ENCODE measurements at places on chromosomes 12 and 14. TPM values are rescaled to one million over a fixed set of nuclear protein-coding genes. Genes with fewer than 3 reads are reported as not detected.

- no peak for DNase-seq
- H3K4me1 ChIP-seq, result no peaks in the 10 kb centered on the region
- no peak overlapping the region for H3K4me3 ChIP-seq
- no peak overlapping the region for H3K27ac ChIP-seq
- no peaks in the 10 kb centered on the region for H3K27me3 ChIP-seq
These were observed 256.6 kb upstream of the FOXN3 start for GRCh38 chr14:89673512-89674225.

GRCh38 chr12:14836336-14837210 lies 6.8 kb downstream of the ART4 start:
- no peak overlapping the region for H3K27ac ChIP-seq
- no peak for DNase-seq
- no peaks in the 10 kb centered on the region for H3K36me3 ChIP-seq

DNA sequence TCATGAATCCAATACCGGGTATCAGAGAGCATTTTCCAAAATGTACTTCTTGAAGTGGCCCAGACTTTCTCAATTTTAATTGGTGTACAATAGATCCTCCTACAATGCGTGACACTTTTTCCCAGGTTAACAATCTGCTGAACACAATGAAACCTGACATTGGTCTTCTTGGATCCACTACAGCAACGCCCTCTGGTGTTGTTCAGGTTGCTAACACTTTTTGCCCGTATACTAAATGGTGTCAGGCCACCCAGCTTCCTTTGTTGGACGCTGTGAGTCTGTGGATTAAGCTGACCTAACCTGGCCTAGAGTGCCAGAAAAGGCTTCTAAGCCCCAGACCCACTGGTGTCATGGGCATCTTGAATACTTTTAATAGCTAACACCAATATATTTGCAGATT lies 89.2 kb downstream of the KCNK10 start:
- peaks cover 3% of the 10 kb centered on the region for H3K27me3 ChIP-seq
- H3K4me1 ChIP-seq, result no peaks in the 10 kb centered on the region
- peak; percentile 2 for DNase-seq
- no peaks in the 10 kb centered on the region for H3K36me3 ChIP-seq
- H3K27ac ChIP-seq, result no peak overlapping the region

DNA sequence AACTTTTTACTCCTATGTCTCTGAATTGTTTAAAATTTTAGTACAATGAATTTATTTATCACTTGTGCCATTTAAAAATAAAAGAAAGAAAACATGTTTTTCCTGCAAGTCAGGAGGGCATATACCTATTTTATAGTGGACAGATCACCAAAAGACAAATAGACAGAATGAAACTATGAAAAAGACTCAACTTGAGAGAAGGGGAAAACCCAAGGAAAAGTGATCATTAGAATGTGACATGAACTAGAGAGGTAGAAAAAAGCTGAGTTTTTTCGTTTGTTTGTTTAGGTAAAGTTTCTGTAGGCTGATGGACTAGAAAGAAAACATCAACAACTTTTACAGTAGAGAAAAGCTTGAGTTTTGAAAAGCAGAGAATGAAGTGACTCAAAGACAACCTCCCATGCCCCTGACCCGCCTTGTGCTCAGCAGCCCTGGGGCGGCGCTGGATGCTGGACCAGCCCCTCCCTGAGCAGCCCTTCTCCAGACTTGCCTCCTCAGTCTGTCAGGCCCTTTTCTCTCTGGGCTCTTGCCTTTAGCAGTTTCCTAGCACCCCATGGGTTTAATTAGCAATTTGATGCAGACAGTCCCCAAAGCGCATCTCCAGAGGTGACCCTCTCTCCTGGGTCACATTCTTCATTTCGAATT lies 95.1 kb upstream of the ARID2 start:
- peaks cover 7% of the 10 kb centered on the region for H3K27me3 ChIP-seq
- H3K36me3 ChIP-seq, result no peaks in the 10 kb centered on the region
- DNase-seq, result no peak
- H3K4me1 ChIP-seq, result no peaks in the 10 kb centered on the region
- no peak overlapping the region for H3K4me3 ChIP-seq
- H3K27ac ChIP-seq, result no peak overlapping the region

GRCh38 chr14:102035914-102036313 lies 50.9 kb downstream of the HSP90AA1 start:
- H3K4me1 ChIP-seq, result no peaks in the 10 kb centered on the region
- H3K4me3 ChIP-seq, result no peak overlapping the region
- DNase-seq, result no peak
- no peaks in the 10 kb centered on the region for H3K27me3 ChIP-seq
- peaks cover 90% of the 10 kb centered on the region for H3K36me3 ChIP-seq

GRCh38 chr14:91048265-91048664 lies 12.2 kb downstream of the RPS6KA5 start:
- H3K36me3 ChIP-seq, result no peaks in the 10 kb centered on the region
- peaks cover 45% of the 10 kb centered on the region for H3K4me1 ChIP-seq
- DNase-seq, result no peak
- no peaks in the 10 kb centered on the region for H3K27me3 ChIP-seq
- no peak overlapping the region for H3K27ac ChIP-seq
- H3K4me3 ChIP-seq, result no peak overlapping the region

- H3K27ac ChIP-seq, result no peak overlapping the region
- H3K36me3 ChIP-seq, result no peaks in the 10 kb centered on the region
- no peak for DNase-seq
- no peaks in the 10 kb centered on the region for H3K27me3 ChIP-seq
These were observed 325.6 kb downstream of the NUAK1 start for GRCh38 chr12:105813201-105813600.

DNA sequence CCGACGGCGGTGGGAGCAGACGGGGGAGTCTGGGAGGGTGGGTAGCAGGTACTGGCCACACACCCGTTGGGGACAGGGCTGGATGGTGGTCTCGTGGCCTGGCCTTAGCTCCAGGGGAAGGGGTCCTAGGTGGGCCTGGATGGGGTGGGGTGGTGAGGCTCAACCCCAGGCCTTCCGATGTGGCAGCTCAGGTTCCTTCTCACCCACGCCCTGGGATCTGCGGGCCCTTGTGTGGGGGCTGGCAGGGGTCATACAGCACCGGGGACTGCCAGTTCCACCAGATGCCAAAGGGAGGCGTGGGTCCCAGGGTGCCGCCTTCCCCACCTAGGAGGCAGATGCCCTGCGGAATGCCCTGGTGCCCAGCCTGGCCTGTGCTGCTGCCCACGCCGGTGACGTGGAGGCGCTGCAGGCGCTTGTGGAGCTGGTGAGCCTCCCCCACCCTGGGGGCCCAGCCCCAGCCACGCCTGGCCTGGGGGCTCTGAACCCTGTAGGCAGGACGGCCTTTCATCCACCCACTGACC lies 21.0 kb downstream of the ASPG start:
- H3K4me1 ChIP-seq, result no peaks in the 10 kb centered on the region
- no peaks in the 10 kb centered on the region for H3K27me3 ChIP-seq
- DNase-seq, result no peak
- no peak overlapping the region for H3K4me3 ChIP-seq
- H3K36me3 ChIP-seq, result no peaks in the 10 kb centered on the region

- no peak overlapping the region for H3K27ac ChIP-seq
- no peak overlapping the region for H3K4me3 ChIP-seq
These were observed 16.1 kb upstream of the CD69 start for GRCh38 chr12:9776781-9777180.

GRCh38 chr12:15274561-15274967 lies 47.7 kb upstream of the PTPRO start:
- H3K4me1 ChIP-seq, result no peaks in the 10 kb centered on the region
- no peak overlapping the region for H3K4me3 ChIP-seq
- H3K27me3 ChIP-seq, result peaks cover 2% of the 10 kb centered on the region

DNA sequence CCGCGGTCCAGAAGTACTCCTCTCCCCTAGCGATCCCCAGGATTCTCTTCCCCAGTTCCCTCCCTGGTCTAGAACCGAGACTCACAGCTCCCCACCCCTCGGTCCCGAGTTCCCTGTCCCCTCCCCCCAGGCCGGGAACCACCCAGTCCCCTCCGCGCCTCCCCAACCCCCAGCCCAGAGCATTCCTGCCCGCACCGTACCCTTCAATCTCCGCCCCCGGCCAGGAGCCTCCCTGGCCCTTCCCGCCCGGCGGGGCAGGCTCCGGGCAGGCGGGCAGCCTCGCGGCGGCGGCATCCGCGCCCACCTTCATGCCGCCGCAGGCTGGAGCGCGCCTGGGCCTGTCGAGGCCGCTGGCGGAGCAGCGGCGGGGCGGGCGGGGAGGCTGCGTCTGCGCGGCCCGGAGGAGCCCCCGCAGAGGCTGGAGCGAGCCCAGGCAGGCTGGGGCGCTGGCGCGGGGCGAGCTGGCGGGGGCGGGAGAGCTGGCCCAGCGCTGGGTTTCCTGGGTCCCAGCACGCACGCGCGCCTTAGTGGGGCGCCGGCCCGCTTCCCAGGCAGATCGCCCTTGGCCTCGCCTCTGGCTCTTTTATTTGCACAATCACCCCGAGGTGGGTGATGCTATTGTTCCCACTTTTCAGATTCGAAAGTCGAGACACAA lies 22.2 kb upstream of the GPR132 start:
- H3K27ac ChIP-seq, result peak overlapping the region; percentile 14
- H3K27me3 ChIP-seq, result no peaks in the 10 kb centered on the region
- H3K4me3 ChIP-seq, result no peak overlapping the region
- DNase-seq, result no peak

DNA sequence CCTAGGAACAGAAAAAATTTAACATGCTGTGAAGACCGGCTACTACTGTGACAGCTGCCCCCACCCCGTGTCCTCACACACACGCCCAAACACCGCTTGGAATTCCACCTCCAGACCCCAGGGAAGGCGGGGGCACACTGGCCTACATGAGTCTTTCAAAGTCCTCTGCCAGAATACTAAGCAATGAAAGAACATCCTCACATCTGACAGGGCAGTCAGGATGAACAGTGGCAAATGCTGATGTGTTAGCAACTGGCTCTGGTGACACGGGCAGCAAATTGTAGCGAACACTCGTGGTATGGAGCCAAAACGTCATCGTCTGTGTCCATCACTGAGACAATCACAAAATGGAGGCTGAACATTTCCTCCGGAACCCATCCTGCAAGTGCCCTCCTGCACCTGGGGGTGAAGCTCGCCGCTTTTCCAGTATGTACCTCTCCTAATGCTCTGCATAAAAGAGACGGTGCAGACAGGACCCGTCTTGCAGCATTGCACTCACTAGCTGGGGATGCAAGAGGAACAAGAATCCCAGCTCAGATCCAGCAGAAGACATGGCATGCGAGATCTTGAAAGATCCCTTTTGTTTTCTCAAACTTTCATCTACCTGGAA lies 94.8 kb downstream of the BCL11B start:
- H3K4me3 ChIP-seq, result no peak overlapping the region
- peaks cover 88% of the 10 kb centered on the region for H3K36me3 ChIP-seq
- H3K27me3 ChIP-seq, result no peaks in the 10 kb centered on the region

DNA sequence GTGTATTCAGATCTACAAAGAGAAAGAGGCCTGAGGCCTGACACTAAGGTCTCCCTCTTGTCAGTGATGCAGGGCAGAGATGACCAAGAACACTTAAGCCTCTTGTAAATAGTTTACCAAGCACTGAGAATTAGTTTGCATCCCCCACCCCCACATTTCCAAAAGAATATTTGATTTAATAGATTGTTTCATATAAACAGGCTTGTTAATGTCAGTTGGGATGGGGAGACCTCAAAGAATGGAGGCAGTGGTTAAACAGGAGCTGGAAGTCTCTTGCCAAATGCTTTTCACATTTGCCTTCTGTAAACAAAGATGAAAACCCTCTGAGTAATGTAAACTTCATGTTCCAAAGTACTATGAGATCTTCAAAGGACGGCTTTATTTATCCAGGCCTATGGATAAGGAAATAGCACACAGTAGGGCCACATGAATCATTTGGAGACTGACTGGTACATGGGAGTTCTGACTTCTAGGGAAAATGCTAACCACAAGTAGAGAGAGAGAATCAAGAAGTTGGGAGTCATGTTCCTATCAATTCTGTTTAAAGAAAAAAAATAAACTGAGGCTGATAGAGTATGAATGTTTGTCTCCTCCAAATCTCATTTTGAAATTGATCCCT lies 234.7 kb downstream of the ANO2 start:
- no peaks in the 10 kb centered on the region for H3K4me1 ChIP-seq
- H3K36me3 ChIP-seq, result no peaks in the 10 kb centered on the region
- H3K27me3 ChIP-seq, result peaks cover 2% of the 10 kb centered on the region
- DNase-seq, result no peak
- H3K27ac ChIP-seq, result no peak overlapping the region

DNA sequence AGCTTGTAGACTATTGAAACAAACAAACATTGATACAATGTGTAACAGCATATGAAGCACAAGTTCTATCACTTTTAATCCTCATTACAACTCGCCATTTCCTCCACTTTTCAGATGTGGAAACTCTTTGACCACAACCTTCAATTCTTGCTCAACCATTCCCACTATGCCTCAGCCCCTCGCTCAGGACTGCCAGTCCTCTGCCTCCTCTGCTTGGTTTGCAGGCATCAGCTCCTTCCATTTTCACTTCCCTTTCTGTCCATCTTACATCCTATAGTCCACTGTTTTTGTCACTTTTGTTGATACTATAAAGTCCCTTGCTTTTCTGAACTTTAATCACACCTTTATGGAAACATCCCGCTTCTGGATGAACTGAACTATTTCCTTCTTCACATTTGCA lies 28.2 kb upstream of the CD27 start:
- no peak overlapping the region for H3K27ac ChIP-seq
- H3K4me3 ChIP-seq, result no peak overlapping the region
- DNase-seq, result no peak
- H3K4me1 ChIP-seq, result no peaks in the 10 kb centered on the region

DNA sequence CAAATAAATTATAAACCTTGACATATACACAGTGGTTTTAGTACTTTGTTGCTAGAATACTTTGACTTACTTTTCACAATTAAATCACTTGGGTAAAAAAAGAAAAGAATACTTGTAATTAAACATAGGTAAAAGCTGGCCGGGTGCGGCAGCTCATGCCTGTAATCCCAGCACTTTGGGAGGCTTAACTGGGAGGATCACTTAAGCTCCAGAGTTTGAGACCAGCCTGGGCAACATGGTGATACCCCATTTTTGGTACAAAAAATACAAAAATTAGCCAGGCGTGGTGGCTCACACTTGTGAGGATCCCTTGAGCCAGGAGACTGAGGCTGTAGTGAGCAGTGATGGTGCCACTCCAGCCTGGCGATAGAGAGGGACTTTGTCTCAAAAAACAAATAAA lies 7.8 kb downstream of the STX2 start:
- no peak overlapping the region for H3K27ac ChIP-seq
- no peak overlapping the region for H3K4me3 ChIP-seq
- no peak for DNase-seq
- H3K27me3 ChIP-seq, result no peaks in the 10 kb centered on the region
- peaks cover 4% of the 10 kb centered on the region for H3K4me1 ChIP-seq
- no peaks in the 10 kb centered on the region for H3K36me3 ChIP-seq

GRCh38 chr12:107642240-107642639 lies 43.4 kb upstream of the PWP1 start:
- no peaks in the 10 kb centered on the region for H3K27me3 ChIP-seq
- no peak overlapping the region for H3K27ac ChIP-seq
- DNase-seq, result no peak
- H3K36me3 ChIP-seq, result no peaks in the 10 kb centered on the region
- H3K4me3 ChIP-seq, result no peak overlapping the region
- H3K4me1 ChIP-seq, result no peaks in the 10 kb centered on the region

GRCh38 chr12:106757623-106758348 lies 16.7 kb upstream of the RIC8B start:
- H3K4me3 ChIP-seq, result no peak overlapping the region
- no peaks in the 10 kb centered on the region for H3K36me3 ChIP-seq
- no peak for DNase-seq
- peaks cover 27% of the 10 kb centered on the region for H3K4me1 ChIP-seq

The BTBD7 gene
- 27.8 TPM for total RNA-seq

The NDRG2 gene
- total RNA-seq, result 15.7 TPM

The HNRNPC gene
- total RNA-seq, result 582 TPM

The LLPH gene
- 32.9 TPM for total RNA-seq

The PELI2 gene
- 5.8 TPM for total RNA-seq

The SIX1 gene
- total RNA-seq, result not detected

The SELPLG gene
- 218 TPM for total RNA-seq

The RASSF8 gene
- 0.20 TPM for total RNA-seq

The KLHL28 gene
- total RNA-seq, result 53.9 TPM

The VDR gene
- total RNA-seq, result 2.9 TPM

The OTOGL gene
- not detected for total RNA-seq
